Peyer's patch (tissue), 4 donors: ENCODE measurements at places on chromosomes 12 and 14. TPM values are rescaled to one million over a fixed set of nuclear protein-coding genes. Genes with fewer than 3 reads are reported as not detected.

GRCh38 chr12:98399532-98399931 is 115.9 kb upstream of the TMPO start:
- H3K4me3 ChIP-seq: no peak overlapping the region
- H3K4me1 ChIP-seq: no peaks in the 10 kb centered on the region
- no peak overlapping the region for H3K27ac ChIP-seq
- H3K27me3 ChIP-seq: no peaks in the 10 kb centered on the region
- H3K36me3 ChIP-seq: no peaks in the 10 kb centered on the region
- DNase-seq: peak; percentile 23

GPR68 gene
- 1.5 TPM for total RNA-seq

DNA sequence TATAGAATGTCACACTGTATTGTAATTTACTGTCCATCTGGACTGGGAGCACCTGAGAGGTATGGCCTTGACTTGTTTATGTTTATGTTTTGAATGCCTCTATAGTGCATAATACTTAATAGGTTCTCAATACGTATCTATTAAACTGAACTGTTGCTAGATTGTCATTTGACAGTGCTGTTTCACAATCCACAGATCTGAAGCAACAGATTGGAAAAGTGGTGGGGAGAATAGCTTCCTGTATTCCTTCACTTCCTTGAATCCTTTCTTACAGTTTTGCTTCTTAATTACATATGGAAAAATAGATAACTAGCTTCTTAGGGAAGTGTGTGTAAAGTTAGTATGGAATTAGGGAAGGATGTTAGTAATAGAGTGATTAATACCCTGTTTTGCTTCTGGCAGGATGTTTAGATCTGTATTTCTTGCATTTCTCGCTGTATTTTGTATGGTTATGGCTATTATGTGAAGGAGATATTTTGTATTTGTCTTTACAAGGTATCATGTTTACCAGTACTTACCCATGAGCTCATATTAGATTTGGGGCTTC is 4.5 kb downstream of the CNOT2 start:
- H3K36me3 ChIP-seq: no peaks in the 10 kb centered on the region
- H3K4me1 ChIP-seq: no peaks in the 10 kb centered on the region
- H3K27ac ChIP-seq: no peak overlapping the region
- no peaks in the 10 kb centered on the region for H3K27me3 ChIP-seq
- DNase-seq: no peak

DNA sequence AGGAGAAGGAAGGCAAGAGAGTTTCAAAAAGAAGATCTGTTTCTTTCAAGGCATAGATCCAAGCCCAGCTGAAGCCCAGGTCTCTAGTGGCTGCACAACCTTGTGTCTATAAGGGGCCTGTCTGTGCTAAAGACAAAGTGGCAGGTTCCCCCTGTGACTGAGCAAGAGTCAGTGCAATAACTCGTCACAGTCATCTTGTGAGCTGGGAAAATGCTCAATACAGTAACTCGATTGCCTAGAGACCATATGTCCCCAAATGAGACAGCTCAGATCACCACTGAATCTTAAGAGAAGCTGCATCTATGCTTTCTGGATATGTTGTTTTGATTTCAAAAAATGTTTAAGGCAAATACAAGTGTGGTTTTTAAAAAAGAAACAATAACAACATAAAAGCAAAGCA is 24.2 kb downstream of the ST8SIA1 start:
- no peaks in the 10 kb centered on the region for H3K36me3 ChIP-seq
- DNase-seq: no peak
- H3K4me3 ChIP-seq: no peak overlapping the region
- H3K4me1 ChIP-seq: no peaks in the 10 kb centered on the region
- no peaks in the 10 kb centered on the region for H3K27me3 ChIP-seq

DNA sequence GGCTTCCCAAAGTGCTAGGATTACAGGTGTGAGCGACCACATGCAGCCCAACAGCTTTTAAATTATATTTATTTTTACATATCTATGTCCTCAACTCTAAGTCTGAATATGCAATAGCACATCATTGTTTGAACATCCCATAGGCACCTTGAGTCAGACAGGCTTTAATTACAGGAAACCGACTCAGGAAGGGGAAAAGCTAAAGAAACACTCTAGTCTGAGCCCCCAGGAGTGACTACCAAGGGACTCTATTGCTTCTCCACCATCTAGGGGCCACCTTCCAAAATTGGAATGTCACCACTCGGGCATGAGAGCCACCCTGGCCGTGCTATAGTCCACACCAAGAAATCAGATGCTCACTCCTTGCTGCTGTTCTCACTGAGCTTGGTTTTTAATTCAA is 14.0 kb upstream of the MFAP5 start:
- DNase-seq: no peak
- no peaks in the 10 kb centered on the region for H3K27me3 ChIP-seq
- H3K4me3 ChIP-seq: no peak overlapping the region
- H3K4me1 ChIP-seq: no peaks in the 10 kb centered on the region

TBX3 gene
- 75.3 TPM for total RNA-seq

- H3K36me3 ChIP-seq: no peaks in the 10 kb centered on the region
- H3K4me1 ChIP-seq: no peaks in the 10 kb centered on the region
- no peak overlapping the region for H3K27ac ChIP-seq
- no peak for DNase-seq
- no peaks in the 10 kb centered on the region for H3K27me3 ChIP-seq
These were observed 319.0 kb downstream of the TMTC2 start for GRCh38 chr12:83005534-83006197.

DNA sequence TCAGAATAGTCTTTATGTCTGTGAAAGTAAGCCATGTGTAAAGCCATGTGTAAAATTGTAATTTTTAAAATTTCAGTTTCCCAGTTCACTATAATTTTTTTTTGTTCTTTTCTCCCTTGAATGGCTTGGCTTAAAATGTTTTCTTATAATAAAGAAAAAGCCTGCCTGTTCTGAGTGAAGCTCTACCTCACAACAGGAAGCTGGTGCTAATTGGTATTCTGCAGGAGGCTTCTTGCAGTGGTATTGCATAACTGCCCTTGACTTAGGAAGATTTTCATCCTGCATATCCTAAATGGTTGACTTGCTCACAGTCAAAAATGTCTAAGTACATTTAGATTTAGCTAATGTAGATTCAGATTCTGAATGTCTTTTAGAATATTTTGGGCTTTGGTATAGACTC is 49.5 kb downstream of the ATP2A2 start:
- H3K36me3 ChIP-seq: peaks cover 93% of the 10 kb centered on the region
- no peaks in the 10 kb centered on the region for H3K4me1 ChIP-seq
- no peak for DNase-seq
- H3K27me3 ChIP-seq: no peaks in the 10 kb centered on the region
- no peak overlapping the region for H3K4me3 ChIP-seq
- no peak overlapping the region for H3K27ac ChIP-seq

- H3K36me3 ChIP-seq: no peaks in the 10 kb centered on the region
- no peak for DNase-seq
- no peak overlapping the region for H3K4me3 ChIP-seq
- no peaks in the 10 kb centered on the region for H3K4me1 ChIP-seq
These were observed 51.3 kb downstream of the JAG2 start for GRCh38 chr14:105117257-105117646.

- H3K27me3 ChIP-seq: no peaks in the 10 kb centered on the region
- H3K36me3 ChIP-seq: peaks cover 12% of the 10 kb centered on the region
- peak overlapping the region; percentile 69 for H3K4me3 ChIP-seq
These were observed 1.8 kb upstream of the RHOF start for GRCh38 chr12:121795034-121795968.

P2RX2 gene
- 4.1 TPM for total RNA-seq

DNA sequence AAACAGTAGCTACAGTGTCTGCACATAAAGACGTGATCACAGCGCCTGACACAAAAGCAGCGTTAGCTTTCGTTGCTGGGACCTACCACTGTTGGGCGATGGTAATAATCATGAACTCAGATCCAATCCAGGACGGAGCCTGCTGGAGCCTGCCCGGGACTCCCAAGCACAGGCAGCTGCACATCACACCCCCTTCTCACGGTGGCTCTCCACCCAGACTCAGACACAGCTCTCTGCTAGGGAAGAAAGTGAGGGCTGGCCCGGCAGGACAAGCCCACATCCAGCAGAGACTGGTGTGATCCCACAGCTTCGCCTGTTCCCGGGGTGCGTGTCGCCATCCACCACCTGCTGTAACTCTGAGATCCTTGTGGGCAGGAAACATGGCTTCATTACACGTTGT is 49.9 kb upstream of the FOXN3 start:
- no peaks in the 10 kb centered on the region for H3K4me1 ChIP-seq

DNA sequence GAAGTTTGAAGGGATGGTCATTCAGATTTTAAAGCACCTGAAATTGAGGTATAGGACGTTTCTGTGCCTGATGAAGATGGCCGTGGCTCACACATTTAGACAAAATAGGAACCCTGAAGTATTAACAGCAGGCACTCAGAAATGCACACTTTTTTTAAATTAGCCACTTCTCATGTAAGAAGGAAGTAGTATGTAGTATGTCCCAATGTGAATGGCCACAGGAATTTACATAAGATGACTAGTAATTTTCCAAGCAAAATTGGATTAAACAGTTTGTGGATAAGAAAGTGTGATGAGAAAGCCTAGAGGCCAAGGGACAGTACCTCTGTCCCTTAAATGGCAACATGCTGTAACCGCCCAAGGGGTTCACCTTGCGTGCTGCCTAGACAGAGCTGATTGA is 1.8 kb upstream of the MIS18BP1 start:
- H3K4me1 ChIP-seq: peaks cover 17% of the 10 kb centered on the region
- H3K27me3 ChIP-seq: no peaks in the 10 kb centered on the region
- no peak overlapping the region for H3K27ac ChIP-seq
- DNase-seq: no peak

TMEM117 gene
- total RNA-seq: 10.7 TPM

DNA sequence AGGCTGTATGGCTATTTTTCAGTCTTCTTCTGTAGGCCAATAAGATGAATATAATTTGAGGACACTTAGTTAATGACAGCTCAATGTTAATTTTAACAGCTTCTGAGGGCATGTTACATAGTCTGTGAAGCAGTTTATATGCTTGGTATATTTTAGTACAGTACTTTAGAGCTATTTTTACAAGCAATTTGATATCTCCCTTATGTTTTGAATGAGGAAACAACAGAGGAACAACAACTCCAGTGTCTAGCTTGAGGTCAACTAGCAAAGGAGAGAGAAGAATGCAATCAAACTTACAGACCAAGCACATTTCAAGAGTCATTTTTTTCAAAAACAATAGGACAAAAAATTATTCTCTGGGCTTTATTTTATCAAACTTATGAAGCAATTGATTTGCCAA is 469.1 kb upstream of the DCN start:
- no peaks in the 10 kb centered on the region for H3K27me3 ChIP-seq
- no peaks in the 10 kb centered on the region for H3K4me1 ChIP-seq
- no peak for DNase-seq
- H3K27ac ChIP-seq: no peak overlapping the region

DNA sequence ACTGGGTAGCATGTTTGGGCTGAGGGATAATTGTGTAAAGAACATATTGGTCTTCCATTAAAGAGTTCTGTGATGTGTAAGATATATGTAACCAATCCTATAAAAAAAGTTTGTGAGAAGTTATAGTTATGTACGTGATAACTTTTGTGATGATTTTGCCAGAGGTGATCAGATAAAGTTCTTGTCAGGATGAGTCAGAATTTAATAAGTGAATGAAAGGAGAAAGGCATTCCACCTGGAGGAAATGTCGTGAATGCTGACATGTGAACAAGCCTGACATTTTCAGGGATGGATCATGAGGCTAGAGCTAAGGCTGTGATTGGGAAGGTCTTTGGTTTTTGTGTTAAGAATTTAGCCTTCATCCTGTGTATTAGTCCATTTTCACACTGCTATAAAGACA is 241.5 kb downstream of the SNAPC1 start:
- no peaks in the 10 kb centered on the region for H3K4me1 ChIP-seq
- no peak for DNase-seq
- H3K36me3 ChIP-seq: no peaks in the 10 kb centered on the region
- H3K27ac ChIP-seq: no peak overlapping the region

DNA sequence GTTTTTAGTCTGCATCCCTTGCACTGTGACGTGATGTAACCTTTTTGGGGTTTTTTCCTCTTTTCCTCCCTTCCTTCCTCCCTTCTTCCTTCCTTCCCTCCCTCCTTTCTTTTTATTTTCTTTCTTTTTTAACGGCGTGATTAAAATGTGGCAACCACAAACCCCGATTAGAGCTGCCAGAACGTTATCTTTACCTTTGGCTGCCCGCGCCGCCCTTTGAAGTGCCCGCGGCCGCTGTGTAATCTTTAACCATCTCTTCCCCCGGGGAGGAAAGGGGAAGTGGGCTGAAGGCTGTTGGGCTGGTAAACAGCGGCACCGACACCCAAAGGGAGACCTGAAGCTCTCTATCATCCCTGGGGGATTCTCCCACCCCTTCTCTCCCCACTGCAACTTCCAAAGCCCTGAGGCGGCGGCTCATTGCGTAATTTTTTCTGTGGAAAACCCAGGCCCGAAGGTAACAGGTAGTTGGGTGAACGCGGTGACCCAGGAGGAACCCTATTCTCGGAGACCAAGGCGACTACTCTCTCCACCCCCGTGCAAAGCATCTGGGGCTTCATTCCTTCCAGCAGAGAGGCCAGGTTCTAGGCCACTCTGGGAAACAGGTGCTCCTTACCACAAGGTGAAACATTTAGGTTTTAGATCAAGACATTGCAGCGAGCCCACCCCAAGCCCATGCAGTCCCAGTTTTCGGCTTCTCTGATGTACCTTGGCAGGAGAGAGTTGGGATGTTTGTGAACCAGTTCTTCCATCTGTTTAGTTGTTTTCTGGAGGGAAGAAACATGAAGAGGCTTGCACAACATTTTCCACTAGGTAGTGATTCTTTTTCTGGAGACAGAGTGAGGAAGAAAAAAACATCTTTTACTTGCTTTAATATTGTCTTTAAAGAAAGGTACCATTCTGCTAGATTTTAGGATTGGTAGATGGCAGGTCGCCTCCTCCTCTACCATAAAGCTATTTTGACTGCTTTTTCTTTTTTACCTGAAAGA is 1.5 kb downstream of the LGR5 start:
- peak overlapping the region; percentile 61 for H3K4me3 ChIP-seq
- H3K27me3 ChIP-seq: peaks cover 6% of the 10 kb centered on the region
- no peaks in the 10 kb centered on the region for H3K4me1 ChIP-seq

GRCh38 chr14:88825078-88825458 is 617 bp downstream of the TTC8 start:
- peak overlapping the region; percentile 90 for H3K27ac ChIP-seq
- peaks cover 11% of the 10 kb centered on the region for H3K4me1 ChIP-seq
- no peaks in the 10 kb centered on the region for H3K36me3 ChIP-seq
- H3K4me3 ChIP-seq: peak overlapping the region; percentile 89
- no peak for DNase-seq

DNA sequence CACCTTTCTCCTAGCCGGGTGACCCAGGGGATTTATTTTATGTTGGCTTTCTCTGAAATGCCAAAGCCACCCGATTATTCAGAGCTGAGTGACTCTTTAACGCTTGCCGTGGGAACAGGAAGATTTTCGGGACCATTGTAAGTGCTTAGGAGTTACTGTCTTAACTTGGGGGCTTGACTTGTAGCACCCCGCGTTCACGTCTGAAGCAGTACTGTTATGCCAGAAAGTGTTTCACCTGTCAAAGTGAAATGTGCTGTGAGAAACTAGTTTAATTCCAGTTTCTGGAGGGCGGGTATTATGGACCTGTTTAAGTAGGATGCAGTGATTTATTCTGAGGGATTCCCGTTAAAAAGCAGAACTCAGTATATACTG is 218 bp downstream of the LYSET start:
- peak overlapping the region; percentile 99 for H3K27ac ChIP-seq
- no peaks in the 10 kb centered on the region for H3K27me3 ChIP-seq
- H3K4me3 ChIP-seq: peak overlapping the region; percentile 83

- no peak overlapping the region for H3K27ac ChIP-seq
- H3K4me3 ChIP-seq: no peak overlapping the region
- DNase-seq: no peak
- H3K27me3 ChIP-seq: no peaks in the 10 kb centered on the region
- H3K4me1 ChIP-seq: no peaks in the 10 kb centered on the region
- H3K36me3 ChIP-seq: no peaks in the 10 kb centered on the region
These were observed 256.2 kb upstream of the CPNE8 start for GRCh38 chr12:39161465-39162085.
